Suppressor macrophage (primary cell): ENCODE measurements at places on chromosomes 3 and 15.

DNA sequence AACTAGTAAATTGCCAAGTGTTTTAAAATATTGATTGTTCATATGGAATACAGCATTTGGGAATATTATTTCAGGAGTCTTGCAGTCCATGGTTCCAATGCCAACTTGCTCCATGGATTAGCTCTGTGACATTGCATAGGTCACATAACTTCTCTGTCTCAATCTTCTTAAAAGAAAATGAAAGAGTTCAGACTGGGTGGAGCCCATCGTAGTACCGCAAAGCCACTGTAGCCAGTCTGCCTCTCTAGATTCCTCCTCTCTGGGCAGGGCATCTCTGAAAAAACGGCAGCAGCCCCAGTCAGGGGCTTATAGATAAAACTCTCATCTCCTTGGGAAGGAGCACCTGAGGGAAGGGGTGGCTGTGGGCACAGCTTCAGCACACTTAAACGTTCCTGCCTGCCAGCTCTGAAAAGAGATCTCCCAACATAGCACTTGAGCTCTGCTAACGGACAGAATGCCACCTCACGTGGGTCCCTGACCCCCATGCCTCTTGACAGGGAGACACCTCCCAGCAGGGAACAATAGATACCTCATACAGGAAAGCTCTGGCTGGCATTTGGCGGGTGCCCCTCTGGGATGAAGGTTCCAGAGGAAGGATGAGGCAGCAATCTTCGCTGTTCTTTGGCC, 168.8 kb upstream of the CNTN4 start:
- no peak for DNase-seq

DNA sequence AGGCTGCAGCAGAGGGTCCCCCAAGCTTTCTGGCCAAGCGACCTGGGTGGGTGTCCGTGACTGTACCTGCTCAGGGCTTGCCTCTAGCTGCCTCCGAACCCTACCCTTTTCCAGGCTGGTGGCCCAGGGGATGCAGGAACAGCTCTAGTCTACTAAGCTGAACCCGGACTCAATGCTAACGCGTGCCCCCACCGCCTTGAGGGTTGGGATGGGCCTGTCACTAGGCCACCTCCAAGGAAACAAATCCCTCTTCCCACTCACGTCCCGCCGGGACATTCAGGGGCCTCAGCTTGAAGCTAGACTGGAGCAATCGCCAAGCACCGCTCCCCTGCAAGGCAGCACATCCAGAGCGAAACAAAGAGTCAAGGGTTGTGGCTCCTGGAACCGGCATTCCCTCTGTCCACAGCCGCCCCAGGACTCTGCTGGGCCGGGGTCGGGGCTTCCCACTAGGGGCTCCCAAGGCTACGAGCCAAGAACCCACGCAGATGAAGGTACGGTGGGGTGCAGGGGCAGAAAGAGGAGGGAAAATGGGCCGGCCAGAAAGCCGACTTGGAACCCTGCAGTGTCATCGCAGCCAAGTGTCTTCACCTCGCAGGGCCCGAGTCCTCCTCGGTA, 2.9 kb downstream of the FBXL22 start:
- DNase-seq: peak; percentile 37

- DNase-seq: no peak
Measured at GRCh38 chr15:73624530-73624929, 8.7 kb downstream of the NPTN start.

DNA sequence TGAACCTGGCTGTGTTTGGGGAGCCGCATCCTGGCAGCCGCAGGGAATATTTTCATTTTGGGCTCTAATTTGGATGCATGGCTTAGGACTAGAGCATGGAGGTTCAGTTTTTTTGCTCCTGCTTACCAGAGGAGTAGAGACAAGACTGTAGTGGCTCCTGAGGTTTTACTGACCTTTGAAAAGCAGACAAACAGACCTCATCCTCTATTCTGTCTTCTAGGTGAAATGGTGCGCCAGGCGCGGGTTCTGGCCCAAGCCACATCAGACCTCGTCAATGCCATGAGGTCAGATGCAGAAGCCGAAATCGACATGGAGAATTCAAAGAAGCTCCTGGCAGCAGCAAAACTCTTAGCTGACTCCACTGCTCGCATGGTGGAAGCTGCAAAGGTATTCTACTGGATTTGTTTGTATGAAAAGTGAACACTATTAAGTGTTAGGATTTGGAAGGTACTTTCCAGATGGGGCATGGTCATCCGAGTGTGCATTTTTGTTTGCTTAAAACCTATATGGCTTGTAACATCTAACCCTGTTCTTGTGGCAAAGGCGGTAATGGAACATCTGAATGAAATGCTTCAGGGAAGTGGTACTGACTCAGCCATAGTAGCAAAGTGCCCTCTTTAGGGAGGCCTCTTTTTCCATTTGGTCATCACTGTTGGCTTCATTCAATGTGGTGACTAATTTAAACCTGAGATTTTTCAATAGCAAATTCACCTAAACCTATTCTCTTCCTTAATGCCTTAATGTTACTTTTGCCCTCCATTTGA, 330.7 kb upstream of the TPM1 start:
- DNase-seq: no peak
